Smooth muscle cell of bladder (primary cell): ENCODE measurements at places on chromosomes 13 and 19. TPM values are rescaled to one million over a fixed set of nuclear protein-coding genes. Genes with fewer than 3 reads are reported as not detected.

Gene PNMA8B
- 1.4 and 2.2 TPM in 2 replicates for total RNA-seq

Gene ODAD3
- total RNA-seq, result 0.18 and 0.28 TPM in 2 replicates

Gene COL4A2
- 194 and 287 TPM in 2 replicates for total RNA-seq

Gene CCDC8
- total RNA-seq, result 22.0 and 34.7 TPM in 2 replicates

Gene PIBF1
- total RNA-seq, result 28.5 and 29.7 TPM in 2 replicates

Gene TEX101
- not detected in 2 replicates for total RNA-seq

Gene ZIM2
- total RNA-seq, result not detected in 2 replicates

Gene HSD17B14
- 6.8 and 7.3 TPM in 2 replicates for total RNA-seq

Gene ANGPTL8
- 0.18 TPM in 1 of 2 replicates, not detected in the other for total RNA-seq

Gene SBK2
- total RNA-seq, result not detected in 2 replicates

Gene KLK8
- not detected in 2 replicates for total RNA-seq

Gene KIRREL2
- not detected in 2 replicates for total RNA-seq

Gene SIGLEC5
- total RNA-seq, result not detected in 2 replicates

Gene RXFP2
- not detected in 2 replicates for total RNA-seq

Gene SKA3
- 2.3 and 3.9 TPM in 2 replicates for total RNA-seq

Gene PEX11G
- total RNA-seq, result 2.2 and 3.8 TPM in 2 replicates
